ENCODE measurements at places on chromosomes 6 and 20. TPM values are rescaled to one million over a fixed set of nuclear protein-coding genes. Genes with fewer than 3 reads are reported as not detected.

DNA sequence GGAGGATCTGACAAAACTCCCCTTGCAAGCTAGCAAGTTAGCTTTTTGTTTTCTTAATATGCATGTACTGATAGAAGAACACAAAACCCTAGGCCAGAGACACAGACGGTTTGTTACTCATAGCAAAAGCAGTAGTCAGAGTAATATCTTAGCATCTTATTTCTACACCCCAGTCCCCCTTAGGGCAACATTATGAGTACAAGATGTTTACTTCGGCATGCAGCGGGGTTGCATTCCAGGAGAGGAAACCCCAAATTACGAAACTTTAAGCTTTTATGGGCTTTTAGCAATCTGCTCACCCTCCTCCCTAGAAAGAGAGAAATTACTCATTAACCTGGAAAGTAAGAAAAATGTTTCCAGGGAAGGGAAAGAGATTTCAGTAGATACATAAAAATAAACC lies 1286.9 kb downstream of the EPHA7 start:
- no peak for DNase-seq

- DNase-seq: no peak
Measured at GRCh38 chr6:163715846-163716245, 301.3 kb downstream of the QKI start.

DNA sequence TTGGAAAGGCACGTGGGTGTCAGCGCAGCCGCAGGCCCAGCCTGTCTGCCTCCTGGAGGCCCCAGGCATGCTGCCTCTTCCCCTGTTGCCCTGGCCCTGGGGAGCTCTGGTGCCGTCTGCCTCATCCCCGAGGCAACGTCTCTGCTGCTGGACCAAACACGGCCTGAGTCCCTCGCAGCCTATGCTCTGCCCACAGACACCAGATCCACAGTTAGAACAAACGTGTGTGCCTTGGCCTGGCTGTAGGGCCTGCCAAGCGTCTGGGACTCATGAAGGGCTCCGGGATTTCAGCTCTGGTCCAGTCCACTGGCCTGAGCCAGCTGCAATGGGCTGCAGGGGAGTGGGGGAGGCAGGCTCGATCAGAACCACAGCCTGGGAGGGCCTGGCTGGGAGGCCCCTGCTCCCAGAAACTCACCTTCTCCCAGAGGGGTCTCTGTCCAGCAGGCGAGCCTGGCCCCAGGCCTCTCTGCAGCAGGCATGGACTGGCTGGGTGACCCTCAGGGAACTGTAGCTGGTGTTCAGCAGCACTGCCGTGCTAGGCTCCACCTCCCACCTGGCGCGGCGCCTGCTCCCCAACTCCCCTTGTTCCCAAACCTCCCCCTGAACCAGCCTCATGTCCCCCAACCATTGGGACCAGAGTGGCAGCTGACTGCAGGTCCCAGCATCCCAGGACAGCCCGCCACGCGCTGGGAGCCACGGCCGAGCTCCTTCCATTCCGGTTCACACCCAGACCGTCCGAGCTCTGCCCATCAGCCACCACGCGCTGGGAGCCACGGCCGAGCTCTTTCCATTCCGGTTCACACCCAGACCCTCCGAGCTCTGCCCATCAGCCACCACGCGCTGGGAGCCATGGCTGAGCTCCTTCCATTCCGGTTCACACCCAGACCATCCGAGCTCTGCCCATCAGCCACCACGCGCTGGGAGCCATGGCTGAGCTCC lies 197.0 kb downstream of the DLL1 start:
- DNase-seq: no peak

DNA sequence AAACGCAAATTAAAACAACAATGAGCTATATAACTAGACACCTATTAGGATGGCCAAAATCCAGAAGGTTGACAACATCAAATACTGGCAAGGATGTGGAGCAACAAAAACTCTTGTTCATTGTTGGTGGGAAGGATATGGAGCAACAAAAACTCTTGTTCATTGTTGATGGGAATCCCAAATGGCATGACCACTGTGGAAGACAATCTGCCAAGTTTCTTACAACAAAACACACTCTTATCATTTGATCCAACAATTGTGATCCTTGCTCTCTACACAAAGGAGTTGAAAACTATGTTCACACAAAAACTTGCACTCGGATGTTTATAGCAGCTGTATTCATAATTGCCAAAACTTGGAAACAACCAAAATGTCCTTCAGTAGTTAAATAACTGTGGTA lies 61.8 kb upstream of the LAMA2 start:
- no peak for DNase-seq

GRCh38 chr6:35176301-35177024 lies 35.3 kb upstream of the TCP11 start:
- DNase-seq: no peak

DNA sequence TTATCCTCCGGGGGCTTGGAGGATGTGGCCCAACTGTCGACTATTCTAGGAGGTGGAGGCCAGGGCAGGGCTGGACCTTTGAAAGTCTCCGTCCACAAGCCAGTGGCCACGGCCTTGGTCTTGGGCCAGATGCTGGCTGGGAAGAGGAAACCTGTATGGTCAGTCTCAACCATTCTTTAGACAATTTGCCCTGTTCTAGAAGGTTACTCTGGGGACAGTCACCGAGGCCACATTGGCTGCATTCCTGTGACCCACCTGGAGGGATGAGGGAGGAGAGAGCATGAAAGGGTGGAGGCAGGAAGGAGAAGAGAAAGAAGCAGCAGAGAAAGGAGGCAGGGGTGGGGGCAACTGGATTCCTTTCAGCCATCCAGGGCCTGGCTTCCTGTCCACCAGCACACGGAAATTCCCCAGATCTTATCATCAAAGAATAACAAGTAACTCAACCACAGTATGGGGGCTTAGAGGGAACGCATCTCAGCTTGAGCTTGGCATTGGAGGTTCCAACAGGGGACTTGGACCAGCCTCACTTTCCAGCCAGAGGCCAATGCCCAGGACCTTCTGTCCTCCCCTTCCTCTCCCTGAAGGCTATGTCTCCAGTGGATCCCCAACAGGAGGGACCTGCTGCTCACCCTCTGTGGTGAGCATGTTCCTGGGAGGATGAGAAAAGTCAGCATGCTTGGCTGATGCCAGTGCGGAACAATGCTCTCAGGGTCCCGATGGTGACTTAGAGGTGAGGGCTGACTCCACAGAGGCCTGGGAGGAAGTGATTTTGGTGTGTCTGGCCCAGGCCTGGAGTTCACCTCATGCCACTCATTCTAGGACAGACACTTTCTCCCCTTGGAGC lies 30.4 kb downstream of the TGM2 start:
- no peak for DNase-seq

DNA sequence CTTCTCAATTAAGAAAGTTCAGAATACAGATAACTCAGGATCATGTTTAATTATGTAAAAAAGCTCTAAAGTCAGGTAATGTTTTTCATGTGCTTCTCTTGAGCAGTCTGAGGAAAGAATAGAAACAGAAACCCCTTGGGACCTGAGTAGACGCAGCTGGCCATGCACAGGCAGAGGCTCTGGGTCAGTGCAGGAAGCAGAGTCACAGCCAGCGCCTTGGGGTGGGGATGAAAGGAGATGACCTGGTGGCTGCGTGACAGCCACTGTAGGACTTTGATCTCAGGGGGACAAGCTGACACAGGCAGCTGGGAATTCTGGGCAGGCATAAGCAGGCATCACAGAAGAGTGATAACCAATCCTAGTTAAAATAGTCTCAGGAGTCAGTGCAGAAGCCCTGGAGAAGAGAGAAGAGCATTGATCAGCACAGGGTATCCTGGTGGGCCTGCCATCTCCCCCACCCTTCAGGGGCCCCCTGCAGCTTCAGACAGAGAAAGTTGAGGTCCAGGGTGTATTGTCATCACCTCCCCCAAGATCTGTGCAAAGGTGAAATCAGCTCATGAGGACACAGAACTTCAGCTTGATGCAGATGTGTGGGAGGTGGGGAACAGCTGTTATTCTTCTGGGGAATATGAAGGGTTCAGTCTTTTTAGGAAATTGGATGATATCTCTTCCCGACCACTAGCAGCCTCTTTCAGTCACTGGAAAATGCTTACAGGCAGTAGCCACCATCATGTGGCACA lies 6.4 kb downstream of the HLA-DQB1 start:
- no peak for DNase-seq

- DNase-seq: peak; percentile 79
Measured at GRCh38 chr6:42933205-42933604, 3.9 kb downstream of the CNPY3 start.

DNA sequence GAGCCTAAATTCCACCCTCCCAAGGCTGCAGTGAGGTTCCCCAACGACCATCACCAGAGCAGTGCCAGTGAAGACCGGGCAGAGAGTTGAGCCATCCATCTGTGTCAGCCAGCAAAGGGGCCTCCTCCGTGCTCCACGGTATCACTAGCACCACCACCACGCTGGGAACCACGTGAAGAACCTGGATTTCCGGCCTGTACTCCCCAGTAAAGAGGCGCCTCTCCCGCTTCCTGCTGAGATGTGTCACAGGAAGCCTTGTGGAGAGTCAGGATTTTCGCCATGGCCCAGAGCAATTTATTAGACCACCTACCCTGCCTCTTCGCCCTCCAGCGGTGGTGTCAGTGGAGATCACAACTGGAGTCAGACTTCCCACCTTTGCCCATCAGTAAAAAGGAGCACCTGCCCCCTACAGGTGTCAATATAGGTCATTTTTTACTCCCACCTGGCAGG lies 28.8 kb downstream of the CPXM1 start:
- DNase-seq: no peak

- no peak for DNase-seq
Measured at GRCh38 chr6:138086573-138087196, 20.5 kb downstream of the PERP start.

DNA sequence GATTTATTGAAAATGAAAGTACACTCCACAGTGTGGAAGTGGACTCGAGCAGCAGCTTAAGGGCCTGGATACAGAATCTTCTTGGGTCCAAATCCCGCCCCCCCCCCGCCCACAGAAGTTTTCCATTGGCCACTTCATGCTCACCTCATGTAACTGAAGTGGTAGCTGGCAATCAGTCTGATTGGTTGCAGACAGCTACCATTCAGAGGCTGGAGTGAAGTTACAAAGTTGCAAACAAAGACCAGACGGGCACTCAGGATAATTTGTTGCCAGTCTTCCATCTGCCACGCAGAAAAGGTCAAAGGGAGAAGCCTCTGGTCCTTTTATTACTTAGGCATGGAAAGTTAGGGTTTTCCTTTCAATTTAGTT lies 25.8 kb upstream of the FABP7 start:
- DNase-seq: no peak

DNA sequence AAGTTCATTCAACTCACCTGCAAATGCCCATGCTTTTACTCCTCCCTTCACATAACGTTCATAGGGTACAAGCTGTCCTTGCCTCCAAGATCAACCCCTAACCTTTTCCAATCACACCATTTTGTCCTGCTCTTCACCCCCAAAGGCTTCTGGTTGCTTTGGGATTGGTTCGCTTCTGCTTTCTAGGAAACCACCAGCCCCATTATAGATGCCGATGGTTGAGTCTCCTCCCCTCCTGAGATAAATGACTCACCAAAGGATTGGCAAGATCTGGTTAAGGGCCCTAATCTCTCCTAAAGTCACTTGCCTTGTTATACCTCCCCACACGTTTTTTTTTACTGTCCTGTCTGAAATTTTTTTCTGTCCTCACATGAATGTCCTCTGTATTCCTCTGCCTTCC lies 311.4 kb downstream of the HACE1 start:
- no peak for DNase-seq

- no peak for DNase-seq
Measured at GRCh38 chr6:2915150-2915549, 12.0 kb upstream of the SERPINB9 start.

DNA sequence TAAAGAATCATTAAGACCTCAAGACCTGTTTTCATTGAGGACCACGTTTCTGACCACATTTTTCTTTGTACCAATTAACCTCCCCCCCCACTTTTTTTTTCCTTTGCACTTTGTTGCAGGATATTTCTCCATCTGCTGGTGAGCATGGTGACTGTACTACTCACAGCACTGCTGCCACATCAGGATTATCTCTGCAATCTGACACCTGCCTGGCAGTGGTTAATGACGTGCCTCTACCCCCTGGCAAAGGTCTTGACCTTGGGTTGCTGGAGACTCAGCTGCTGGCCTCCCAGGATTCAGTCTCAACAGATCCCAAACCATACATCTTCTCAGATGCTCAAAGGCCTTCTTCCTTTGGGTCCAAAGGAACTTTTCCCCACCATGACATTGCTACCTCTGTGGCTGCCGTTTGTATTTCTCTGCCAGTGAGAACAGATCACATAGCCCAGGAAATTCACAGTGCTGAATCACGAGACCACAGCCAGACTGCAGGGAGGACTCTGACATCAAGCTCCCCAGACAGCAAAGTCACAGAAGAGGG lies 46.6 kb upstream of the EDN3 start:
- DNase-seq: no peak

NANP gene
- 0.46 TPM for polyA plus RNA-seq

PCMTD2 gene
- polyA plus RNA-seq: 26.5 TPM

ABHD16B gene
- polyA plus RNA-seq: not detected

GCNT2 gene
- polyA plus RNA-seq: 10.0 TPM

SFTA2 gene
- not detected for polyA plus RNA-seq

ANKRD60 gene
- not detected for polyA plus RNA-seq

All from CD14-positive monocyte (primary cell).